Activated CD8-positive, alpha-beta memory T cell treated with anti-CD3 and anti-CD28 coated beads, Interleukin-2, amount 10 ng/mL, durations not matched to agents 7 days and 5 days (primary cell): ENCODE measurements at places on chromosomes 1 and 21. TPM values are rescaled to one million over a fixed set of nuclear protein-coding genes. Genes with fewer than 3 reads are reported as not detected.

Gene CDC42BPA
- total RNA-seq = 2.8 TPM

Gene PLA2G2C
- total RNA-seq = not detected

Gene TMEM222
- 44.2 TPM for total RNA-seq

Gene ZNF593
- total RNA-seq = 48.1 TPM

Gene PLEKHN1
- 3.3 TPM for total RNA-seq
